DMS79 treated with DMSO at 0.1 percent for 48 hours (cell line): ENCODE measurements at places on chromosomes 3 and 15.

DNA sequence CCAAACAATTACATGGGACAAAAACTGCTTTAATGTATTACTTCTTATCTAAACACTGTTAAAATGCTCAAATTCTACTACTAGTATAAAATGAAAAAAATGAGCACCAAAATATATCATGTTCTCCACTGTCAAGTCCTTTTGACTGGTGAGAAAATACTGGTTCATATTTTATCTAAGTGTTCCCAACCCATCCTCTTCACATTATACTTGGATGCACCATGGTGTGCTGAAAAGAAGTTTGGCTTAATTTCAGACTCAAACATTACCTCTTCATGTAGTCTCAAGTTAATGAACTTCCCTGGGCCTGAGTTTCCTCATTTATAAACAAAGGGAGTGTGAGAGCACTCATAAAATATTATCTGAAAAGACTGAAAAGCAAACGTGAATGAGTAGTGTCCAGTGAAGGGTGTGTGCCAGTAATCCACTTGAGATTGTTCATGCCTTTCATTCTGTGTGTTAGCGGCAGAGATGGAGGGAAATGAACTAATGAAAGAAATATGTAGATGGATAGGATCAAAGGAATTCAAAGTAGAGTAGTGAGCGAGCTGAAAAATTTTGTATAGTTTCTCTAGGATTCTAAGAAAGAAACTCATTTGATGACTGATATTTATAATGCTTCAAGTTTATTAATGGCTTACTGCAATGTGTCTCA, 263.2 kb downstream of the NLGN1 start:
- peak; percentile 26 for DNase-seq

DNA sequence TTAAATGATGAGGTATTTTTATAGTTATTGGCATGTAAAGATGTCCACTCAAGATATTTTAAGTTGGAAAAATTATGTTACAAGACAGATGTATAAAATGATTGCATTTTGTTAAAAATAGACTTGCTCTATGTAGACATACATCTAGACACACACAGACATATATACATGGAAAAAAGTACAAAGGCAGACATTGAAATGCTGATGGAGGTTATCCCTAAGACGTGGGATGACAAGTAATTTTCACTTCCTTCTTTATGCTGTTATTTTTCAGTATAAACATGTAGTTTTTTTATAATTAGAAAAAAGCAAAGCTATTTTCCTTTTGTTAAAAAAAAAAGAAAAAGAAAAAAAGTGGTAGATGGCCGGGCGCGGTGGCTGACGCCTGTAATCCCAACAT, 7.2 kb downstream of the HOMER2 start:
- DNase-seq, result no peak

GRCh38 chr3:98565843-98566242, 27.6 kb downstream of the CPOX start:
- DNase-seq, result no peak

DNA sequence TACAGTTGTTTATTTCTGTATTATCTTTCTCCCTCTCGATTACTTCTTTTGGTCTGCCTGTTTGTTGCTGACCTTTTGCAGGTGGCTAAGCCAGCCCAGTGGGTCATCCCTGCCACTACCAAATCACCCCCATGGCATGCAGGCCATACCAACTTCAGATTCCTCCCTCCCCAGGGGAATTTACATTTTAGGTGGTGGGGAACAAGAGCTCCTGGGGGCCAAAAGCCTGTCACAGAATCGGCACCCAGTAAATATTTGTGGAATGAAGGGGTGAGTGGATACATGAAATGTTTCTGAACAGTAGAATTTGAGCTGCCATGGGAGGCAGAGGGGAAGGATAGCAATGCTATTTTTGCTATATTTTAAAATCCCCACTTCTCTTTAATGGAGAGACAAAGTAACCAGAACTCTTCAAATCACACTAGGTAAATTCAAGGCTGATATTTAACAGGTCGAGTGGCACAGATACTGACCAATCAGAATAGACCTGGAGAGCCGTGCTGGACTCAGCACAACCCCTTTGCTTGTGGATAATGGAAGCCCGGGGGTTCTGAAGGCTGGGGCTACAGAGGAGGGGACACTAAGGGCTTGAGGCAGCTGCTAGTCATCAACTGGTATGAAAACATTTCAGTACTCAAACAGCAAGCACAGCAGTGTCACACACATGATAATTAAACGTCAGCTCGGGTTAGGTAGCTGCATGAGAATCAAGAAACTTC, 54.3 kb upstream of the SMAD3 start:
- DNase-seq, result no peak

DNA sequence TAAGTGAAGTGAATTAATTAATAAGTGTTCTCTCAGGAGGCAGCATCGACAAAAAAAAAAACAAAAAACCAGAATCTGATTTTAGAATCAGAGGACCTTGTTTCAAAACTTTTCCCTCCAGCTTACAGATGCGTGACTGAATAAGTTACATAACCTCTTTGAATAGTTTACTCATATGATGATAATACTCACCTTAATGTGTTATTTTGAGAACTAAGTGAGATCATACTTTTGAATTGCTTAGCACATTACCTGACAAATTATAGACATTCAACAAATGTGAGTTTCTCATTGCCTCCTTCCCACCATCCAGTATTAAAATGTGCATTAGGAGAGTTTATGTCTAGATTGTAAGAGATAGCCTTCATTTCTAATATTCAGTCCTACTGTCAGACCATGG, 94.0 kb downstream of the SOX2 start:
- no peak for DNase-seq

- no peak for DNase-seq
Observed at GRCh38 chr3:126126811-126127431, 43.0 kb upstream of the SLC41A3 start.

DNA sequence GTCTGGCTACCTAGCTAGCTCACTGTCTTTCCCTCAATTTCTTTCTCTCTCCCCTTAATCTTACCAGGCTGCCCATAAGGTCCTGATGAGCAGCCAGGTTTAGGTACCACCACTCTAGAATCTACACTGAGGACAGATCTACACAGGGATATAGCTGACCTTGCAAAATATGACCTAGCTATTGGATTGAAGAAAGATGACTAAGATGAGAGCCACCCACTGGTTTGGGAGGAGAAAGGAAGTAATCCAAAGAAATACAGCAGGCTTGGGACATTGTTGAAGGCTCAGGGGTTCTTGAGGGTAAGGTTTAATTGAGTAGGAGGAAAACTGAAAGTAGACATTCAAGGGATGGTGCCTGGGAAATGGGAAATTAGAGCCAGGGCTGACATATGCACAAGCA, 142.0 kb upstream of the TMC3 start:
- DNase-seq, result no peak
